Renal cortex interstitium (tissue), 15 donors: ENCODE measurements at places on chromosomes 12 and 14.

GRCh38 chr14:67541448-67542387 lies 8.6 kb downstream of the PLEKHH1 start:
- no peak for DNase-seq

- no peak for DNase-seq
These were observed 604.5 kb downstream of the VRK1 start for GRCh38 chr14:97401714-97402113.

- no peak for DNase-seq
These were observed 274.5 kb downstream of the MED13L start for GRCh38 chr12:116002890-116003536.

GRCh38 chr14:23079716-23080115 lies 15.2 kb downstream of the ACIN1 start:
- no peak for DNase-seq

DNA sequence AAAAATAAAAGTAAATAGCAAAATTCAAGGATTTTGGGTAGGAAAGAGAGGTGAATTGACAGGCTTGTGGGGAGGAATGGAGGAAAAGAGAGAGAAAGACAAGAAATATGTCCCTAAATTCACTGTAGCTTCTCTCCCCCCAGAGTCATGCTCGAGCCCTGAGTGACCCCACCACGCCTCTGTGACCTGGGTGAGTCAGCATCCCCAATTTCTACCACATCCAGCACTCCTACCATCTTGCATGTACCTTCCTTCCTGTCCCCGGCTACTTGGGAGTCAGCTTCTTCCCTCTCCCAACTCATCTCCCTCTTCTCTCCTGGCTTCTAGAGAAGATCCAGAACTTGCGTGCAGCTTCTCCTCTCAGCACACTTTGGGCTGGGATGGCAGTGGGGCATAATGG lies 9.8 kb downstream of the ZNF219 start:
- DNase-seq, result no peak
